ENCODE measurements at places on chromosomes 1 and 21.

- DNase-seq = no peak
These were observed 18.9 kb downstream of the PGLYRP3 start for GRCh38 chr1:153293851-153294250.

DNA sequence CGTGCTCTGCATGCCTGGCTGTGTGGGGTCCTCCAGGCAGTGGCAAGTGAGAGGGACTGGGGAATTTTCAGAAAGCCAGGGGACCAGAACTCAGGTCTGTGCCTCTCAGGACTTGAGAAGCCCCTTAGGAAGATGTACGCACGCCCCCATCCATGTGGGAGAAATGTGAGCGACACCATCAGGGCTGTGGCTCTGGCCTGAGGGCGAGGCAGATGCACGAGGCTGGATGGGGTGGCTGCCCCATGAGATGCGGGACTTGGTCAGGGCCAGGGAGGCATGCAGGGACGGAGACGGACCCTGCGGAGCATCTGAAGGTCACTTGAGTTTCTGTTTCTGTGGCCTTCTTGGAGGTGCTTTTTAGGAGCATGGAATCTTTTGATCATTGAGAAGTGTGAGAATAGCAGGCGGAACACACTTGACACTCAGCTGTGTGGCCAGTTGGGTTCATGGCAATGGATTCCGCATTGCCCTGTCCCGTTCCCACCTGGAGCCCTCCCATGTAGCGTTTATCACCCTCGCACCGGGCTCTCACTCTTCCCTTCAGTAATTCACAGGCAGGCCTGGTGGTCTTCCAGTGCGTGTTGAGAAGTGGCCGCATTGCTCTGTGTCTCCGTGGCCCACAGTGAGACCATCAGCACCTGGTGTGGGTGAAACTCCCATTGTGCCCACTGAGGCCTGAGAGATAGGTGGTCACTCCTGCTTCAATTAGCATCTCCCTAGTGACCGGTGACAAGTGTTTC lies 30.7 kb upstream of the ACTRT2 start:
- DNase-seq = no peak

- DNase-seq = no peak
These were observed 118.4 kb upstream of the L1TD1 start for GRCh38 chr1:62076286-62076685.

DNA sequence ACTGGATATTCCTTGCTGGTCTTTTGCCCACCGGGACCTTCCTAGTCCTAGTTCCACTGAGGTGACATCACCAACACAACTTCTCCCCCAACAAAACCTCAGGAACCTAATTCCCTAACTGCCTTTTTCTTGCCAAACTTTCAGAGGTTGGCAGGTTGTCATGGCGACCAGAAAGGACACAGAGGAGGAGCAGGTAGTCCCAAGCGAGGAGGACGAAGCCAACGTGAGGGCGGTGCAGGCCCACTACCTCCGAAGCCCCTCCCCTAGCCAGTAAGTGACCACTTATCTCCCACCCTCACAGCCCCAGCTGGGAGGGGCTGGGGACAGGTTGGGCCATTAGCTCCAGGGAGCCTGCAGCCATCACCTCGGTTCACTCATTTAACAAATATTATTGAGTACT lies 815 bp downstream of the STYXL2 start:
- DNase-seq = no peak

GRCh38 chr1:212699104-212699624 lies 476 bp downstream of the BATF3 start:
- DNase-seq = peak; percentile 89

Data from activated CD8-positive, alpha-beta memory T cell treated with anti-CD3 and anti-CD28 coated beads for 24 hours (primary cell).